ENCODE measurements at places on chromosomes 12 and 14.

- DNase-seq = no peak
Observed at GRCh38 chr12:55972911-55973598, 823 bp upstream of the RAB5B start.

DNA sequence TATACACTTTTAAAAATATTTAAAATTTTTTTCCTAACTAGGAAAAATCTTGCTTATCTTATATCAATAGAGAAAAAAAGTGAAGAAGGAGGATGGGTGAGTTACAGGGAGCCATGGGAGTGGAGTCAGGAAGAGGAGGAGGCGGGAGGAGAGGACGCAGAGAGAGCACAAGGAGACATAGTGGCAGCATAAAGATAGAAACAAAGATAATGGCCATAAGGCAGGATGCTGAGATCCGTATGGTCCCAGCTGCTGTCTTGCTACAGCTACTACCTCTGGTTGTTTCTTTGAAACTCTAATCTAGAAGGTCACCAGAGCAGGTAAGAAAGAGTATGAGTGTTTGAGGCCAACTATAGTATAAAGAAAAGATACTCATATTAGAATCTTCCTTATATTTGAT, 2.6 kb upstream of the SOX5 start:
- DNase-seq = no peak

- no peak for DNase-seq
Observed at GRCh38 chr14:106840991-106841390, 1314.6 kb downstream of the TMEM121 start.

- no peak for DNase-seq
Observed at GRCh38 chr12:22956690-22957089, 331.7 kb downstream of the ETNK1 start.

DNA sequence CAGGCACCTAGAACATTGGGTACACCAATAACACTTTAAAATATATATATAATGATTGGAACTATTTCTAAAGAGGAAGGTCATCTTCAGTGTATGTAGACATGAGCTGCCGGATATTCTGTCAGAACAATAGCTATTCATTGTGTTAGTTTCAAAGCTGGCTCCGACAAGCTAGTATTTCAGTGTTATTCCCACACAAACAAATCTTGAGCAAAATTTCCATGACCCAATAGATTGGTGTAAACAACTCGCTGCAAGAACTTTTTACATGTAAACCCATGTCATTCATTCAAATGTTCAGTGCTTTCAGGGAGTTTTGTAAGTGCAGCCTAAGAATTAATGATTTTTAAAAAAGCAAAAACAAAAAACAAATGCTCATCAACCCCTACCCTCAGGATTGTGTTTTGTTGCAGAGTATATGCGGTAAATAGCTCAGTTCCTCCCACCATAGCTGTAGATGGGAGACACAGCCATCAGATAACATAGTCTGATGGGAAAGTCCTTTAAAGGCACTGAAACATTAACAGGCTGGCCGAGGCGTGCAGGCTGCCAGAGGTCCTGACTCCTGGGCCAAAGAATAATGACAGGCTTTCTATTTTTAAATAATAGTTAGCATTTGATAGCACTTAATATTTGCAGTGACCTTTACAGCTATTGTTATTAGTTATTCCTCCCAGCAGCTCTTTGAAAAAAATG, 150.3 kb upstream of the ARHGAP5 start:
- no peak for DNase-seq

- DNase-seq = no peak
Observed at GRCh38 chr14:22811722-22812121, 3.5 kb downstream of the SLC7A7 start.

DNA sequence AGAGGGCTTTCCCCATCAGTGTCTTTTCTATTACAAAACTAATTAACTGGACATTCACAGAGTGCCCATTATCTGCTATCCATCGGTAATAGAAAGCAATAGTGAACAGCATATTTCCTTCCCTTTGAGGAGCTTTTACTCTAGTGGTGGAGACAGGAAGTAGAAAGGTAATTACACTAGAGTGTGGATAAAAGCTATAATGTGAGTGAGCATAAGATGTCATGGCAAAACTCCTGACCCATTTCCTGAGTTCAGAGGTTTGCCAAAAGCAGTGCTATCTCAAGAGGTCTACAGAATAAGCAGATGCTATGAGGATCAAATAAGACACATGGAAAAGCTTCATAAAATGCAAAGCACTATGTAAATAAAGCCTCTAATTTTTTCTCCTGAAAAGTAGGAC, 24.0 kb downstream of the TIMELESS start:
- DNase-seq = no peak

GRCh38 chr12:67795236-67795635, 146.7 kb downstream of the DYRK2 start:
- no peak for DNase-seq

GRCh38 chr14:101128478-101129321, 225.2 kb upstream of the RTL1 start:
- no peak for DNase-seq

DNA sequence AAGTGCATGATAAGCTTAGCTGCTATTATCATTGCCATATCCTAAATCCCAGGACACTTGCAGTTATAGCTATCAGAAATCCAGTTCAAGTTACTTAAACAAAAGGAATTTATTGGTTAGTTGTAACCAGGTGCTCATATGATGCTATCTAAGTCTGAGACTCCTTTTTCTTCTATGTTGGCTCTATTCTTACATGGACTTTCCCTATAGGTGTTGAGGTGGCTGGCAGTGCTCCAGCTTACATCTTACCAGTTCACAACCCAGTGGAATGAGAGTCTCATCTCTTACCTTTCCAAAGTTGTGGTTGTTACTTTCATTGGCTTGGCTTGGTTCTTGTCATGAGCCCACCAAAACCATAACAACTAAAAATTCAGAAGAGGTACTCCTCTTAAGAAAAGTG, 94.6 kb downstream of the DACT1 start:
- no peak for DNase-seq

- no peak for DNase-seq
Observed at GRCh38 chr14:99803106-99803775, 10.0 kb downstream of the EML1 start.

DNA sequence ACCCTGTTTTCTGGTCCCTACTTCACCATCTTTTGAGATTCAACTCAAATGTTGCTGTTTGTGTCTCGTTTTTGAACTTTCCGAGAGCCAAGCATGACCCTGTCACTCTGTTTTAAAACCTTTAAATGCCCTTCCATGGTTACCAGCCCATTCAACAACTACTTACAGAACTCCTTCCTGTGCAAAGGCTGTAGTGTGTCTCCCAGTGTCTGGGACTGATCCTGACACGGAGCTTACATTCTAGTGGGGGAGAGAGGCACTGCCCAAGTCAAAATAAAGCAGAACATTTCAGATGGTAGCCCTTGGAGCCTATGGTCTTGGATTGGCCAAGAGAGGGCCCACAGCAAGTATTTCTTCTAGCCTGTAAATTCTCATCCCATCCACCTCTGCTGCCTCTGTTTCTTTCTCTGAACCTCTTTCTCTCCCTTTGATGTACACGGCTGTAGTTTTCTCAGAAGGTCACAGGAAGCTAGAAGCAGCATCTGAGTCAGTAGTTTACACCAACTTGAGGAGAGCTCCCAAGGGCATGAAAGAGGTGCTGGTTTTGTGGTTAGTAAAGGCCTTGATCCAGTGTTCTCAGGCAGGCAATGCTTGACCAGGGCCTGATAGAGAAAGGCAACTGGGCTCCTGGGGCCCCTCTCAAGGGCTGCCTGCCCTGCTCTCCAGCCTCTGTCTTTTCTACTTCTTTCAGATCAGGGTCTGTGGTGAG, 42.3 kb upstream of the SLC24A4 start:
- DNase-seq = no peak

DNA sequence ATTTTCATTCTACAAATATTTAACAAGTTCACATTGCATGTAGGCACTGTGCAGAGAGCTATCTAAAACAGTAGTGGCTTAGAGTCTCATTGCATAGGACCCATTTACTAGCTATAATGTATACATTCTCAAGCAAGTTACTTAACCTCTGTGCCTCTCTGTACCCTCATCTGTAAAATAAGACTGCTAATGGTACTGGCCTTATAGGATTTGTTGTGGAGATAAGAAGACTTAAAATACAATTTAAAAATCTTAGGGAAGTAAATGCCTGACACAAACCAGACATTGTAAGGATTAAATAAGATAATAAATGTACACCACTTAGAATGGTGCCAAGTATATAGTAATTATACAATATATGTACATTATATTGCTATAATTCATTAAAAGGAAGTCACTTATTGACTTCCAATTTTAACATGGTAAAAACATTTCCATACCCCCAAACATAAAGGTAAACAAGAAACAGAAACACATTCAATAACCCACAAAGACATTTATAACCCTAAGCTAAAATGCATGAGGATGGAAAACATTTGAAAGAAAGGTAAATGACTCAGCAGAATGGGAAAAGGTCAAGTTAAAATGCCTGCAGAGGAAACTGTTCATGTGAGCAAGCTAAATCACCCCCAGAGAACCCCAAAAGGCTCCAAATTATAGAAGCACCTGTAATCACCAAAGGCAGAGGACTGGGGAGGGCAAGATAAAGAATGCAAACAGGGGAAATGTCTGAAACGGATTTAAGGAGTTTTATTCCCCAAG, 30.8 kb downstream of the RPS6KA5 start:
- no peak for DNase-seq

- no peak for DNase-seq
Observed at GRCh38 chr12:124458220-124458991, 109.0 kb downstream of the NCOR2 start.

DNA sequence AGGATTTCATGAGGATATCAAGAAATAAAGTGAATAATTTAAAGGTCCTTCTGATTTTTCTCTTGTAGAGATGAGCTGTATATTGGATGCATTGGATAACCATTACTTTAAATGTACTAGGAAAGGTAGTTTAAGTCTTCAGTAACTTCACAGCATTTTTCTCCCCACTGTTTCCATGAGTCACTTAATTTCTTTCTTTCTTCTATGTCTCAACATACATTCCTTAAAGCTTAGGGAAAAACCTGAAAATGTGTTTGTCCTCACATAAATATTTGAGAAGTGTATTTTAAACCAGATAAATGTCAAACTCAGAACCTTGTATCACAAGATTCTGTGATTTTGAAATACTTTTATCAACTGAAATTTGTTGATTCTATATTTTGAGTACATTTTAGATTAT, 1970.2 kb upstream of the FLRT2 start:
- no peak for DNase-seq

DNA sequence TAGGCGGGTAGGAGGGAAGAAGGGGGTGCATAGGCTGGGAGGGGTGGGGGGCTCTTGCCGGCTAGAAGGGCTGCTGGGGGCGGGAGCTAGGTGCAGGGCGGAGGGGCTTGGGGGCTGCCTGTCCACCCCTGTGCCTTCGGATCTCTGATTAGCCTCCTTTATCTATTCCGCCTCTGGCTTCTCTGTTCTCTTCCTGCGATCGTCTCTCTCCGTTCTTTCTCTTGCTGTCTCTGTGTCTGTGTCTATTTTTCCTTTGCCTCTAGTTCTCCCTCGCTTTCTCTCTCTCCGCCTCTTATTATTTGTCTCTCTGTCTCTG, 166.7 kb upstream of the LHX5 start:
- DNase-seq = no peak

DNA sequence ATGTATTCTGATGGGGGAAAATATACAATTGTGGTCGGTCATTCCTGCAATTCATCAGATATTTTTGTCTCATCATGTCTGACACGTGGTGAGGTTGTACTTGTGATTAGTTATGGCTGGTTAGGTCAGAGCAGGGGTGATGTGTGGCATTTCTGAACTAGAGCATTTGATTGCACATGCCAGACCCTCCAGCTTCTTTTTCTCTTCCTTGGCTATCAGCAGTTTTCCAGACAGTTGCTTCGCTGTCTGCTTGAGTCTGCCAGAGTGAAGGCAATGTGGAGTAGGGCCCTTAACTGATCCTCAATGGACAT, 25.9 kb downstream of the TMEM117 start:
- no peak for DNase-seq

DNA sequence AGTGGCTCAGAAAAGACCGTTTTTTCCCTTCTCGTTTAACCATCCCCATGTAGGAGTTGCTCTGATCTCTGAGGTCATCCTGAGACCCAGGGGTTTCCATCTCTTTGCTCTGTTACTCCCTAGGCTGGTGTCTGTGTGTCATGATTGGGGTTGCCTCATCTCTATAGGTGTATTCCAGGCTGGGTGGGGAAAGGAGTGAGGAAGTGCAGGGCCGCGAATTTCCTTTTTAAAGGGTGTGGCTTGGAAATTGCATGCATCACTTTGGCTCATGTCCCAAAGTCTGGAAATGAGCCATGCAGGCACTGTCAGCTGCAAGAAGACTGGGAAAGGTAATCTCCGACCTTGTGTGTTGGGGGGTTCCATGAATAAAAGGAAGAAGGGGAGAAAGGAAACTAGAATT, 201.9 kb downstream of the AACS start:
- no peak for DNase-seq

- DNase-seq = no peak
Observed at GRCh38 chr12:52246720-52247621, 13.9 kb downstream of the KRT7 start.

DNA sequence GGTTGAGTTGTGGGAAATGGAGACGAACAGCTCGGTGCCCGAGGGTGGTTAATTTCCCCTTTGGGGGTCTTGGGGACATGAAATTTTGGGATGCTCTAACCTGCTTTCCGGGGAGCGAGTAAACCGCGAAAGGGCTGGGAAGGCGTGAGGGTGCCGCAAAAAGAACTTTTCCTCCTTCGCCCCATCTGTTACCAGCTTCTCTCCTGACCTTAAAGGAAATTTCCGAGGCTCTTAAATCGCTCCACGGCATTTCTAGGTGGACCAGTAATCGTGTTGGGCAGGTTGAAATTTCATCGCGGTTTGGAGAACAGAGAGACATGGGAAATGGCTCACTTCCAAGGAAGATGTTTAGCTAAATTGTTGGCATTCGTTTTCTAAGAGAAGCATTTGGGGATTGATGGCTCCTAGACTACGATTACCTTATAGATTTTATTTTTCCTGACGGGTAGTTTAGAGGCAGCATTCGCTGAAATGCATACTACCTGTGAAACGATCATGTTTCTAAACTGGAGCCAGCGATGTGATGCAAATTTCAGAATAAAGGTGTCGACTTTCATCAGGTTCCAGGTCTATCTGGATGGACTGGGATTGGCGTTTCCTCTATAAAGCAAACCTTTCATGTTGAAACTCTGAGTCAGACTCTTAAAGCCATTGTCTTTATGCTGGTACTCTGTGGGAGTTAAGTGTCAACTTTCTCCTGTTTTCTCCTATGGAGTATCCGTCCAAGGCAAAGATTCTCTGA, 414.5 kb downstream of the PCNX1 start:
- no peak for DNase-seq

DNA sequence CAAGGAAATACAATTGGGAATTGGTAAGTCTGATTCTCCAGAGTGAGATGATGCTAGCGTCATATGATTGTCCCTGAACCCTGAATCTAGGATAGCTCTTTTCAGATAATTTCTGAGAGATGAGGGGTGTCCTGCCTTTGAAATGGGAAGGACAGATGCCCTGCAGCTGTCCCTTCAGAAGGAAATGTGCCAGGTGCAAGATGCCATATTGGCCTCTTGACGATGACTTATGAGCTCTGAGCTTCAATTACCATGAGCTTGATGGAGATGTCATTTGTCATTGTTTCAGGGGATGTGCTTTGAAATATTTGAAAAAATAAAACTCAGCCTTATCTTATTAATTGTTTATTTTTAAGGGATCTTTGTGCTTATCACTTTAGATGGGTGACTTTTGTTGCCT, 185.1 kb downstream of the DACT1 start:
- DNase-seq = no peak
